Femur (tissue), 1 donor: ENCODE measurements at places on chromosomes 6 and 20.

- peak; percentile 90 for DNase-seq
Measured at GRCh38 chr6:47242483-47243386, 67.0 kb downstream of the TNFRSF21 start.

DNA sequence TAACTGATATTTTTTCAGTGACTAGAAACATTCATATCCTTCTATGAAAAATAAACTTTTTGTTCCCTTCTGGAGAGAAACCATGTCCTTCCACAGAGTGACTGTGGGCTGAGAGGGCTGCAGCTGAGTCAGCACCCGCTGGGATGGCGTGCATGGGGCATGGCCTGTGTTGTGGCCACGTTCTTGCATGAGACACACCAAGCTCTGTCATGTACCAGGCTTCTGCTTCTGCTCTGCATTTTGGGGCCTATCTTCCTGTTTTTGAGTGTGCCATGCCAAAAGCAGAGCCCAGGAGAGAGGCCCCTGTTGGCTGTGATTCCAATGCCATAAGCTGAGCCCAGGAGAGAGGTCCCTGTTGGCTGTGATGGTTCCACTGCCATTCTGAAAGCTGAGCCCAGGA is 10.8 kb downstream of the APMAP start:
- DNase-seq, result no peak

DNA sequence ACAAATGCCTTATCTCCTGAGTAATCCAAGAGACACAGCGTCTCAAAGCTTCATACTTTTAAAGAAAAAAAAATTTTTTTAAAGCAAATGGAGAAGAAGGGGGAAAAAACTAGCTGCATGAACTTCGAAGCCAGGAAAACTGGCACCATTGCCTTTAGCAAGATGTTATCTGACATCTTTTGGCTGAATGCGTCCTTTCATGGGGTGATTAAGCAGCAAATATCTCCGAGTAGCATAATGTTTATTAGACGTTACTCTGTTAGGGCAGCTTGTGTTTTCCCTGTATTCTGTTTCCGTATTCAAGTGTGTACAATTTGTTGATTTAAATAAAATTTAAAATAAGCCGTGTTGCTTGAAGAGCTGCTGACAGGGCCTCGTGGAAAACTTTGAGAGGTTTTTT is 76.5 kb upstream of the TSHZ2 start:
- DNase-seq, result no peak

GRCh38 chr20:18678549-18679419 is 90.9 kb downstream of the DTD1 start:
- DNase-seq, result no peak

DNA sequence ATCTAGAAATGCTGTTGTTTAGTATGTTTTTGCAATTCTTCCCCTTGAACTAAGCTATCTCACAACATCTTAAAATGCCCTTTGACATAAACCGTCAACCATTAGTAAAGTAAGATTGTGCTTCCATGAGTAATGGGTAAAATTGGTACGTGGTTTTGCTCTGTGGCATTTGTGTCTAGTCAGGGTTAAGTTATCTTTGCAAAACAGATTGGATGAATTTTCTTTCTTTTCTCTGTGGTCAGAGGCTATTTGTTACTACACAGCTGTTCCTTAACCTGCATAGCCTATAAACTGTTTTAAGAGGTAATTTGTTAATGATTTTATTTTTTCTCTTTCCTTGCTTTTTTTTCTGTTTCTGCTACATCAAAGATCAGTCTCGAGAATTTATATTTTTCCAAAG is 75.4 kb downstream of the RPP40 start:
- no peak for DNase-seq

- peak; percentile 45 for DNase-seq
Measured at GRCh38 chr20:7772371-7772770, 167.9 kb downstream of the HAO1 start.

- DNase-seq, result no peak
Measured at GRCh38 chr6:56293781-56294180, 46.4 kb upstream of the COL21A1 start.

- no peak for DNase-seq
Measured at GRCh38 chr20:62845416-62846160, 16.0 kb downstream of the TCFL5 start.

DNA sequence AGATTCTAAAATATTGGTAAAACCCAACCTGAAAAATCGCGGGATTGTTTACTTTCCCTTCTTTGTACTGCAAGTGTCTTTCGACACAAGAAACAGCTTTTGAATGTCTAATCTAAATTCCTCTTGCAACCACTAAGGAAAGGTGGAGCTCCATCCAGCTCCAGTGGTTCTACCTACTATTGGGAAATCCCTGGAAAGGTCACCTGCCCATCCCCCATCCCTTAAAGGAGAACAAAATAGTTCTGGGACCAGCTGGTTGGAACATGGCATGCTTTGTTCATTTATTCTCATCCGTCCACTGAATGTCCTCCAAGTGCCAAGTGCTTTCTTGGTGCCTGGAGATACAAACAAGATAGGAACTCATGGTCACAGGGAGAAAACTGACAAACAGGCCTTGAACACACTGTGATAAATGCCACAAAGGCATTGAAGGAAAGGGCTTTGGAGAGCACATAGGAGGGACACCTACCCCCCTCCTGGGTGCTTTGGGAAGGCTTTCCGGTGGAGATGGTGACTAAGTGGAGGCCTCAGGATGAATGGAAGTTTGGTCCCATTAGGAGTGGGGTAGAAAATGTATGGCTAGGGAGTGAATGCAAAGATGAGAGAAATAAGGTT is 2.3 kb upstream of the CITED2 start:
- no peak for DNase-seq

- no peak for DNase-seq
Measured at GRCh38 chr6:125828476-125829039, 37.8 kb downstream of the NCOA7 start.

- no peak for DNase-seq
Measured at GRCh38 chr6:121205569-121205968, 128.7 kb downstream of the TBC1D32 start.
